Activated T-cell treated with anti-CD3 and anti-CD28 coated beads, Interleukin-2, amount 50 U/mL, for 4 hours (primary cell): ENCODE measurements at places on chromosomes 7 and 10. TPM values are rescaled to one million over a fixed set of nuclear protein-coding genes. Genes with fewer than 3 reads are reported as not detected.

DNA sequence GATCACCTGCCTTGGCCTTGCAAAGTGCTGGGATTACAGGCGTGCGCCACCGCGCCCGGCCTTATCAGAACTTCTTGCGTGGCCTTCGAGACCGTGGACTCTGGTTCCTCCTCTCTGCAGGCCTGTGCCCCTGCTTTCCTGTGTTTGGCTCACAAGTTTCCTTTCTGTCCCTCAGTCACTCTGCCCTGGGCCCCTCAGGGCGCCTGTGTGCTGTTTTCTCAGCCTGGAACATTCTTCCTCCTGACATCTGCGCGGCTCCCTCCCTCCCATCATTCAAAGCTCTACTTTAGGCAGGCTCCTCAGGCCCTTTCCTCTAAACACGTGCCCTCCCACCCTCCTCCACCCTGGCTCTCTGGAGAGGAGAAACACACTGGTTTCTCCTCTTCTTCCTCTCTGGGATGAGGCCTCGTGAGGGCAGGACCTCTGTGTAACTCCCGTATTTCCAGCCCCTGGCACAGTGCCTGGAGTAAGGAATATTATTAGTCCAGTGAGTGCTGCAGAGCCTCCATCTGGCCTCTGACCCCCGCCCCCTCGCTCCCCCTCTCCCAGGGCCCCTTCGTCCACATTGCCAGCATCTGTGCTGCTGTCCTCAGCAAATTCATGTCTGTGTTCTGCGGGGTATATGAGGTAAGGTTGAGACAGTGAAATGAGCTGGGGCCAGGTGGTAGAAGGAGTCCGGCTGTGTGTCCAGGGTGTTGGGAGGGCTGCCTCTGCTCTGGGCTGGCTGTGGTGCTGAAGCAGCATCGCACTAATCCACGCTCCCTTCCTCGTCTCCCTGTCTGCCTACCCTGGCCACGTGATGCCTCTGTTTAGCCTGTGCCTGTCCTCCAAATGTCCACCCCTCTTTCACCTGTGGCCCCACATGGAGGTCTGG, 7.1 kb downstream of the CLCN1 start:
- DNase-seq = no peak

GRCh38 chr10:20202337-20202736, 386.1 kb downstream of the PLXDC2 start:
- no peak for DNase-seq

RET gene
- total RNA-seq = 0.13 TPM

- no peak for DNase-seq
Measured at GRCh38 chr10:118357841-118358240, 15.7 kb upstream of the FAM204A start.
